ENCODE measurements at places on chromosomes 6 and 20. TPM values are rescaled to one million over a fixed set of nuclear protein-coding genes. Genes with fewer than 3 reads are reported as not detected.

The CYP39A1 gene
- 3.1 TPM for total RNA-seq

The GPLD1 gene
- total RNA-seq, result 19.7 TPM

The PPP1R14C gene
- 35.1 TPM for total RNA-seq

The TRERF1 gene
- total RNA-seq, result 7.5 TPM

The AURKA gene
- 4.4 TPM for total RNA-seq

The RIMS4 gene
- total RNA-seq, result 52.0 TPM

The CNKSR3 gene
- total RNA-seq, result 5.0 TPM

The NHLRC1 gene
- 3.1 TPM for total RNA-seq

The MEI4 gene
- total RNA-seq, result 0.31 TPM

The OR2J3 gene
- not detected for total RNA-seq

The COL19A1 gene
- 4.7 TPM for total RNA-seq

Measured in parietal lobe (tissue), 2 donors.